ENCODE measurements at places on chromosomes 3 and 15. TPM values are rescaled to one million over a fixed set of nuclear protein-coding genes. Genes with fewer than 3 reads are reported as not detected.

DNA sequence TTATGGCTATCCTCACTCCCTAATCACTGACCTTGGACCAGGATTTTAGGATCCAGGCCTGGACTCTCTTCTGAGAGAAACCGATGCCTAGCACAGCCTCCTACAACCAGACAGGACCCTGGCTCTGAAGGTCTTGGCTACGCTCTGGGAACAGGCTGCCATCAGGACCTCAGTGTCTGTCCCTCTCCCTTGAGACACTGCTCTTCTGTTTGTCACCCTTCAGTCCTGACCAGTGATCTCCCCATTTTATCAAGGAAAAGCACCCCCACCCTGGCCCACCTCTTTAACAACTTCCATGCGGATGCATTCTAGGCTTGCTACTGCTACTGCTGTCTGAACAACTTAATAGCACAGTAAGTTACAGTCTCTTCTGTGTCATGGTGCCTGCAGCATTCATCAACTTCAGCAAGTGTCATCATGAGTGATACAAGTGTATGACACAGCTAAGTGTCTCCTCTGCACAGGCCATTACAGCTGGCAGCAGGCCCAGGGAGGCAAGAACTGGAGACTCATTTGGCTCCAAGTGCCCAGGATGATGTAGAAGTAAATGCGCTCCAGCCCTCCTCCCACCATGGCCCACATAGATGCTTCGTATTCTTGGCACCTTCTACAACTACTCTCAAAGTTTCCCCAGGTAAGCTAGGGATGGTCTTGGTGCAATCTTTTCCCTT, 302.4 kb downstream of the EPHB1 start:
- no peak for DNase-seq

DNA sequence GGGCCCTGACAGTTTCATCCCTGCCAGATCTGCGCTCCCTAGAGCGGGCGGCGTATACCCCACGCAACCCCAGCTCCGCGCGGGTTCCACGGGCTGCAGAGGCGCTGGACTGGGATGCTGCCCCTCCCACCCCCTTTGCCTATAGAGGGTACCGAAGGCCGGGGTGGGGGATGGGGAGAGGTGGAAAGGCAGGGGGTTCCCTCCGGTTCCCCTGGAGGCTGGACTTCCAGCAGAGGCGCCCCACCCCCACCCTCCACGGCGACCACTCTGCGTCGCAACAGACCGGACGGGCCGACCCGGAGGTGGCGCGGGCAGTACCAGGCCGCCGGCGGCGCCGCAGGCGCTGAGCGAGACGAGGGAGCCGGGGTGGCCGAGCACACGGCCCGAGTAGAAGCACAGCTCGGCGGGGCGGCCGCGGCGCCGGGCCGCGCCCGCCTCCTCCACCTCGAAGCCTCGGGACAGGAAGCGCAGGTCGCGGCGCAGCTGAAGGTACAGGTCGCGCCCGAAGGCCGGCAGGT, 995 bp downstream of the ADAMTS17 start:
- no peak for DNase-seq

DNA sequence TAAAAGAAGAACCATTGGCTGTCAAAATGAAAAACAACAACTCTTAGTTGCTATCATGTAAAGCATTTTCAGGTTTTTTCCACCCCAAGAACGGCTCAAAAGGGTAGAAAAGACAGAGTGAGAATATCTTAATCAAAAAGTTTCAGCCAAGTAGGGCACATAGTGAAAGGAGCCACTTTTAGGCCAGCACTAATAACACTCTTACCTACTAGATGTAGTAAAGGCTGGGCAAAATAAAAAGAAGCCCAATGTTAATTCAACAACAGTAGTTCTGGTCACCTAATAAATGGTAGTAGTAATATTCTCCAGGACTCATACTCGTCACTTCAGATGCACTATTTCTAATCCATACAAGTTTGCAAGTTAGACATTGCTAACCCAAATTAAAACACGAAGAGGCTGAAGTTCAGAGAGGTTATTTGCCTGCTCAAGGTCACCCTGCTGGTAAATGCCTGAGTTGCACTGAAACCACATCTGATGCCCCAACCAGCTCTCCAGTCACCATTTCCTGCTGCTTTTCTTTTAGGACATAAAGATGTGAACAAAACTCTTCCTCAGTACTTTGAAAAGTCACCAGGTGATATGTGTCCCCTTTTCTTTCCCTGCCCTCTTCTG, 7.5 kb downstream of the GOLIM4 start:
- no peak for DNase-seq

DNA sequence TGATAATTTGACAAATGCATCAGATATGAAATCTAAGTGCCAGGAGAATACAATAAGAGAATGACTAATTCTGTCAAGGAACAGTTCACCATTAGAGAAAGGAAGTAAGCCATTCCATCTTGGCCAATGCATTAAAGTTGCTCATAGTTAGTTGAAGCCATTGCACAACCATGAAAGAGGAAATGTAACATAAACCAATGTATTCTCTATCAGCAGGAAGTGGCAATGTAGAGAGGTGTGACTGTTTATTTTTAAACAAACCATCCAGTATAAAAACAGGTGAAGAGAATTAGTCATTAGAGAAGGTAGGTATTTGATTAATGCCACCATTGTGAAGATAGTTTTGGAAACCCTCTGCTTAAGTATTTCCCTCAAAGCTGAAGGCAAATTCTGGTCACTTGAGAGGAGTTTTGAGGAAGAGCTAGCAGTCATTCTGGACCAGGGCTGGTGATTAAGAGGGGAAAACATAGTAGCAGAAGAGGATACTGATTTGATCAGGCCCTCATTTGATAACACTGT, 10.7 kb upstream of the ANXA2 start:
- no peak for DNase-seq

The PLA2G4D gene
- not detected for total RNA-seq

DNA sequence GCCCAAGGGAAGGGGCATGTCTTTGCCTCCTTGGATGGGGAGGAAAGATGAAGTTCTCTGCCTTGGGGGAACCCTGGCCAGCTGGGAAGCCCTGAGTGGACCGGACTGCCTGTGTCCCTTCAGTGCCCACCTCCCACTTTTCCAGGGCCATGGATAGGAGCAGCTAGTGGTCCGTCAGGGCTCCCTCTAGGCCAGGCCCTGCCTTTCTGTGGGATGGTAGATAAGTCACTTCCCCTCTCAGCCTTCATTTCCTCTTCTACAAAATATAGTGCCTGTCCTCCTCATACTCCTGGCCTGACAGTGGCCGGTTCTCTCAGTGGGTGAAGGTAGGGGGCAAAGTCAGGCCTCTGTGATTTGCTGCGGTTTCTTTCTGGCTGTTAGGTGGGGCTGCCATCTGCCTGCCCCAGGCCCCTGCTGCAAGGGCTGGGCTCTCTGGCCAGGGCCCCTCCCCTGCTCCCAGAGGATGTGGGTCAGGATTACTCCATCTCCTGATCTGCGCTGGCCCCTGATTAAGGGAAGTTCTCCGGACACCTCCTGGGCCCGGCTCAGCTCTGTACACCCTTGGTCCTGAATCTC, 1.4 kb downstream of the PLEKHO2 start:
- no peak for DNase-seq

DNA sequence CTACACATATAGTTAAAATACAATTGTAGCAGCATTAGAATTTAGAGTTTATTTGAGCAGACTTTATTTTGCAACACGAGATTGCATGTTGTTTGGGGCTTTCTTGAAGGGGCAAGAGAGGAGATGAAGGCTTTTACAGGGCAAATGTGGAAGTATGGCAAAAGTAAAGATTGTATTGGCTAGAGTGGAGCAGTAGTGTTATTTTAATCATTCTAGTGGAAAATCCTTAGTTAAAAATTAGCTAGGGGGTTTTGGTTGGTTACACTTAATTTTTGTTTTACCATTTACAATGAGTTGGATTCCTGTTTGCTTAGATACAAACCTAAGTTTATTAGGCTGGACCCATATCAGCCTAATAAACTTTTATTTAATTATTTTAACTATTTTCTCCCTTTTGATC, 4.6 kb downstream of the OR5H15 start:
- no peak for DNase-seq

GRCh38 chr15:40353697-40354096, 2.9 kb downstream of the PHGR1 start:
- DNase-seq: no peak

The CPNE9 gene
- total RNA-seq: not detected

The SNUPN gene
- 18.3 TPM for total RNA-seq

The GASK1A gene
- 11.2 TPM for total RNA-seq

GRCh38 chr3:17194116-17194515, 309.4 kb downstream of the PLCL2 start:
- peak; percentile 22 for DNase-seq

GRCh38 chr15:83838763-83839162, 184.8 kb downstream of the ADAMTSL3 start:
- DNase-seq: no peak

GRCh38 chr3:146589899-146590508, 15.1 kb downstream of the PLSCR5 start:
- DNase-seq: peak; percentile 73

DNA sequence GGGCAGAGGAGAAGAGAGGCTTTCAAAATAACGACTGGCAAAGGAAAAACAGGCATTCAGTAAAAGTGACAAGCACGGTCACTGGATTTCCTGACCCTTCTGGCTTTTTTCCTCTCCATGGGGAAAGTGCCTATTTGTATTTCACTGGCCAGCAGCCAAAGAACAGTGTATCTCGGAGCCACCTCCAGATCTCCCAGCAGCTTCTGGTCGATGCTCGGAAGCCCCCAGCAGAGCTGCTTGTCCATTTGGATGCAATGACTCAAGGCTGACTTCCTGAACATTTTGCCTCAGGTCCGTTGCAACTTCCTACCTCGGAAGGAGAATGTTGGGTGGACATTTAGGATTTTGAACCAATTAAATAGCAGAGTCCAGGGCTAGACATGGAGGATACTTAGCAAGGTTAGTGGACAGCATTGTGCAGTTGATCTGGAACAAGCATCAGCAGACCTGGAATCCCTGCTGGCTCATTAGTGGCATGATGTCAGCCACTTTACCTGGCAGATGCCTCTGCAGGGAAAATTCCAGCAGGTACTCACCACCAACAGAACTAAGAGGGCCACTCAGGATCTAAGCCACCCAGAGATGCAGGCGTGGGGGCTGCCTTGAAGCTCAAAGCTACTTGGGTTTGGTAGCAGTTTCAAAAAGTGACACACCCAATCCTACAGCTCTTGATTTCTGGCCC, 1.1 kb downstream of the FAM107A start:
- DNase-seq: no peak

DNA sequence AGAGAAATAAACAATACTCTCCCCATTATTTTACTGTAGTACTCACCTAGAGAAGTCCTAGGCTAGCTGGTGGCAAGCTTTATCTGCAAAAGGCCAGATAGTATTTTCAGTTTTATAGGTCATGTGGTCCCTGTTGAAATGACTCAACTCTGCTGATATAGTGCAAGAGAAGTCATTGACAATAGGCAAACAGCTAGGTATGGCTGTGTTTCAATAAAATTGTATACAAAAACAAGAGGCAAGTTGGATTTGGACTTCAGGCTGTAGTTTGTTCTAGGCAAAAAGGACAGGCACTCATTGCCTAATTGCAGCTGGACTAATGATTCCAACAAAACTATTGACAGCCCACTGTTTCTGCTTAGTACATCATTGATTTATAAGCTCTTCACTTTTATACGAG, 328.0 kb upstream of the PDZRN3 start:
- DNase-seq: no peak

DNA sequence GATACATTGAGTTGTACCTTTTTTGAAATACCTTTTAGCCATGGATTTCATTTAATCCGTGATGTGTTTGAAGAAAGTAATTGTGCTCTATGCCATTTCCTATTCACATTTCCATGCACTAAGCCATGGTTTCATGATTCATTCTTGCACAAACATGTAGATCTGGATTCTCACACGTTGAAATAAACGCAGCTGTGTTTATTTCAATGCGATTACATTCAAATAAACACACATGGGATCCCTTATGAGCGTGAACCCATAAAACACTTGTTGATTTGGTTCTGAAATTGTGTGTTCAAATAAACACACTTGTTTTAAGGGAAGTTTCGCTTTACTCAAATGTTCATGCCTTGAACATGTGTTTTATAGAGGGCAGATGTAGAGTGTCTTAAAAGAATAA, 39.2 kb downstream of the BBX start:
- peak; percentile 55 for DNase-seq

- DNase-seq: no peak
Measured at GRCh38 chr3:142850395-142851023, 38.4 kb downstream of the PCOLCE2 start.

DNA sequence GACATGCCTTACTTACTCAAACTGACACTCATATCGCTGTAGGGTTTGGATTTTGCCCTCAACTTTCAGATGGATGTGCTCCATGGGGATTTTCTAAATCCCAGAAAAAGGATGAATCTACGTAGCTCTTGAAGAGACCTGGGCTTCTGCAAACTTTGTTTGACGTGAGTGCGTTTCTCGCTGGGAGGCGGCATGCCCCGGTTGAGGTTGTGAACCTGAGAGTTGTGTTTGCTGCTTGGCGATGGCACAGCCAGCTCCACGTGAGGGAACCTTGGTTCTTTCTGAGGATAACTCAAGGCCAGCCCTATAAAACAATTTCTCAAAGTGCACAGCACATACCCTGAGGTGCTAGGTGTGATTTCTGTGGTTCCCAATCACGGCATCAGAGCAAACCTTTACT, 209.5 kb downstream of the ADAMTS17 start:
- no peak for DNase-seq

The P3H2 gene
- 33.1 TPM for total RNA-seq

- peak; percentile 17 for DNase-seq
Measured at GRCh38 chr15:61196711-61197586, 32.2 kb downstream of the RORA start.

DNA sequence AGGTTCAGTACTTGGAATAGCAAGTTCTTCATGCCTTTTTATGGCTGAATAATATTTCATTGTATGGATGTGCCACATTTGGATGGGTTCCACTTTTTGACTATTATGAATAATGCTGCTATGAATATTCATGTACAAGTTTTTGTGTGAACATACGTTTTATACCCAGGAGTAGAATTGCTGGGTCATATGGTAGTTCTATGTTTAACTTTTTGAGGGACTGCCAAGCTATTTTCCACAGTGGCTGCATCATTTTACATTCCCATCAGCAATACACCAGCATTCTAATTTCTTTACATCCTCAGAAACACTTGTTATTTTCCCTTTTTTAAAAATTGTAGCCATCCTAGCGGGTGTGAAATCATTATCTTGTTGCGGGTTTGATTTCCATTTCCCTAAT, 76.0 kb upstream of the PRR20G start:
- no peak for DNase-seq

The VPS18 gene
- total RNA-seq: 23.8 TPM

- no peak for DNase-seq
Measured at GRCh38 chr3:120064641-120065040, 29.6 kb downstream of the GSK3B start.

The TICRR gene
- total RNA-seq: 3.2 TPM

GRCh38 chr3:189630767-189631372, 319 bp upstream of the TP63 start:
- peak; percentile 68 for DNase-seq

The MEGF11 gene
- total RNA-seq: 0.10 TPM

- no peak for DNase-seq
Measured at GRCh38 chr3:114451051-114451451, 157.2 kb downstream of the TIGIT start.

The GABRB3 gene
- 4.8 TPM for total RNA-seq

- DNase-seq: no peak
Measured at GRCh38 chr3:54213907-54214306, 91.6 kb downstream of the CACNA2D3 start.

The SLC28A1 gene
- not detected for total RNA-seq

GRCh38 chr3:158769952-158770740, 31.7 kb upstream of the MFSD1 start:
- DNase-seq: no peak

The TGM5 gene
- total RNA-seq: 6.8 TPM

Data from tongue (tissue), 3 donors.